C1 segment of cervical spinal cord (tissue), 14 donors: ENCODE measurements at places on chromosomes 16 and 17.

DNA sequence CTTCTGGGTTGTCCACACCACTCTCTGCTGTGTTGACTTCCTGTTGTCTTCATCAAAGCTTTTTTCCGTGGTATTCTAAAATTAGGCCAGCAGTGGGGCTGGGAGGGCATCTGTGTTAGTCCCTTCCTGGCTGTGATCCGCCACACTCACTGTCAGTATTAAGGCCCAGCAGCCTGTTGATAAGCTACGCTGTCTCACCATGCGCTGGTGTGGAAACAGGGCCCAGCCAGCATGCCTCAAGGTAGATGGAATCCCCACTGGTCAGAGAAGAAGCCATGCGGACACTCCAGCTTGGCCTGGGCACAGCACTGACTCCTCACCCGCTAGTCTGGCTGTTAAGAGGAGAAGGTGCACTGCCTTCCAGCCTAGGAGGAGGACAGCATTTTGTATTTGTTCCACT lies 11.4 kb downstream of the CDR2L start:
- DNase-seq = no peak

DNA sequence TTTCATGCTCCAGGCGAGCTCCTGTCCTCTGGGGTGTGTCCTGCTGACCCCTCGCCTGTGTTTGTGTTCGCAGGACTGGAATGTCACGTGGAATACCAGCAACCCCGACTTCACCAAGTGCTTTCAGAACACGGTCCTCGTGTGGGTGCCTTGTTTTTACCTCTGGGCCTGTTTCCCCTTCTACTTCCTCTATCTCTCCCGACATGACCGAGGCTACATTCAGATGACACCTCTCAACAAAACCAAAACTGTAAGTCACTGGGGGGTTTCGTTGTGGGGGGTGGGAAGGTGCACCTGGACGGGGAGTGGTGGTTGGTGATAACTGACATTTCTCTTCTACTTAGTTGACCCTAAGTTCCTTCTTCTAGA lies 58.3 kb downstream of the ABCC1 start:
- no peak for DNase-seq

DNA sequence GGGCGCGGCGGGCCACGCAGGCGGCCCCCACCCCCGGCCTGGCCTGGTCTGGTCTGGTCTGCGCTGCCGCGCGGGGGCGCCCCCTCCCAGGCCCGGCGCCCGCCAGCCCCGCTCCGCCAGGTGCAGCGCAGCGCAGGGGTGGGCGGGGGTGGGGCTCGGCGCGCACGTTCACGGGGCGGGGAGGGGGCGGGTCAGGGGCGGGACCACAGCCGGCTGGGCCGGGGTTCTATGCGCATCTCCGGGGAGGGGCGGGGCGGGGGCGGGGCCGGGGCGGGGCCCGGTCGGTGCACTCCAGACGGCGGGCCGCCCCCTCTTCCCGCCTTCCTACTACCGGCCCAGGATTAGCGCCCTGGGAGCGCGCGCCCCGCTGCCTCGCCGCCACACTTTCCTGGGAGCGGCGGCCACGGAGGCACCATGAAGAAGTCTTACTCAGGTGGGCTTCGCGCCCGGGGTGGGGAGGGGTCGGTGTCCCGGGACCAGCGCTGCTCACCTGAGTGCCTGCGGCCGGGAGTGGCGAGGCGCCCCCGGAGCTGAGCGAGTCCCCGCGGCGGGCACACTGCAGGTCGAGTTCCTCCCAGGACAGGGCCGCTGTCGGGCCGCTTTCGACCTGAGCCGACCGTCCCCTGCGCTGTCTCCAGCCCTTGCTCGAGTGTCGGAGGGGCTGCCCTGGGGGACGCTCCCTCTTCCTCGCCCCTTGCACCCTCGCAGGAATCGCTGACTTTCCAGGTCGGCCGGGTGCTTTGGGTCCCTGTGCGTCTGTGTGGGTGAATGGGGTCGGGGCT lies 140.5 kb downstream of the SEC14L1 start:
- peak; percentile 21 for DNase-seq

GRCh38 chr17:41918314-41919164 lies at the start of gene ACLY:
Gene ACLY, minus strand, starts transcription at chr17:41918951. Its CDS starts 5,078 bp downstream, at chr17:41913873.
- DNase-seq = peak; percentile 95

- no peak for DNase-seq
These were observed 23.3 kb downstream of the ATP6V0D1 start for GRCh38 chr16:67457611-67458010.

GRCh38 chr16:26993511-26993910 lies 73.2 kb upstream of the C16orf82 start:
- no peak for DNase-seq

DNA sequence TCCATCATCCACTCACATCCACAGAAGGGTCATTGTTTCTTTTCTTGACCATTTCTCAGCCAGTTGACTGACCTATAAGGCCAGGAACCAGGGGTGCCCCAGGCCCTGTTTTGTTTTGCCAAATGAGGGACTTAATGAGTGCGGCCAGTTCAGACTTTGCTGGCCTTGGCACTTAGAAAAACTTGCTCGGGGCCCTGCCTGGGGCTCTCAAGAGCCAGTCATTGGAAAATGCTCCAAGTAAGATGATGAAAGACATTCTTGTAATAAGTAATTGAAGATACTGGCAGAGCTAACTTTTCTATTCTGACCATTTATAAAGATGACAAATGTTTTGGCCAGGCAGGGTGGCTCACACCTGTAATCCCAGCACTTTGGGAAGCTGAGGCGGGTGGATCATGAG lies 29.0 kb upstream of the CLEC18B start:
- DNase-seq = no peak

DNA sequence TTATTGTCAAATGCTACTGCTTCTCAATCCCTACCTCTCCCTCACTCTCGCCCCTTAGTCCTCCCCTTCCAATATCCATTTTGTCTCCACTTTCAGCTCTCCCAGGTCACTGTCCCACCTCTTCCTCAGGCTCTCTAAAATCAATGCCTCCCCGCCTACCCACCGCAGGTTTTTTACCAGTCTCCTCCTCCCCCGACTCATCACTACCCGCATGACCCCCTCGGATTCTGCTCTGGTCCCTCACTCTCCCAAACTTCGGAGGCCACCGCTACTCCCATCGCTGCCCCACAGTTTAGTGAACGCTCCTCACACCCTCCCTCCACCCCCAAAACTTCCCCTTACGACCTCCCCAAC lies 513 bp downstream of the CRLF3 start:
- DNase-seq = no peak

- DNase-seq = no peak
These were observed 13.6 kb upstream of the PYY start for GRCh38 chr17:43967251-43967875.

DNA sequence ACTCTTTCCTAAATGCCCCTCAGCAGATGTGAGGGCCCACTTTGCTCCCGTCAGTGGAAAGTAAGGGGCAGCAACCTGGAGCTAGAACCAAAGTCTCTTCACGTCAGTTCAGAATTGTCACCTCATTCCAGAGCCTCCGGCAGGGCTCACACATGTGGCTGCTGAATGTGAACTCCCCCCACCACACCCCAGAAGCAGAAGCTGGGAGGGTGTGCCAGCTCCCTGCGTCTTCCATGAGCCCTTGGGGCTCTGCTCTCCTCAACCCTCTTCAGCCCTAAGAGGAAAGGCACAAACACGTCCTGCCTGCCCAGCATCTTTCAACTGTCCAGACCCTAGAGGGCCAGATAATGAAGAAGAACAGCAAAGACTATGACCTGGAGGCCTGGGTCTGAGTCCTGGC lies 105.3 kb downstream of the SALL1 start:
- DNase-seq = no peak

GRCh38 chr17:78933959-78934568 lies 8.9 kb upstream of the TIMP2 start:
- peak; percentile 84 for DNase-seq

DNA sequence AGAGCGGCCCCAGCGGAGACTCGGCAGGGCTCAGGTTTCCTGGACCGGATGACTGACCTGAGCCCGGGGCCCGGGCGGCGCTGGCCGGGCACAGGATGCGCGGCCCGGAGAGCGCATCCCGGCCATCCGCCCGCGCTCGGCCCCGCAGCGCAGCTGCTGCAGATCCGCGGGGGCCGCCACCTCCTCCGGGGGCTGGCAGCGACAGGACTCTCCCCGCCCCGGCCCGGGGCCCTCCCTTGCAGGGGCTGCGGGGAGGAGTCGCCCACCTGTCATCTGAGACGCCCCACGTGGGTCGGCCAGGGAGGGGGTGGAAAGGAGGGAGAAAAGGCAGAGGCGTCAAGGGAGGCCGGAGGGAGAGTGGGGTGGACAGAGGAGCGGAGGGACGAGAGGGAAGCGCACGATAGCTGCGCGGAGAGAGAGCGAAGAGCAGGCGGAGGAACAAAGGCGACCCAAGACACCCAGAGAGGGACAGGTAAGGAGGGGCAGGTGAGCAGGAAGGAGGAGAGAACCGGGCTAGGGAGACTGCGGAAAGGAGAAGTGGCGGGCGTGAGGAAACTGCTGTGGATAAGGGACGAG lies 471 bp upstream of the PRKAR1A start:
- DNase-seq = peak; percentile 95

GRCh38 chr17:5672815-5673430 lies 88.6 kb upstream of the NLRP1 start:
- DNase-seq = no peak

GRCh38 chr16:47847220-47847970 lies 308.4 kb downstream of the ABCC12 start:
- no peak for DNase-seq

DNA sequence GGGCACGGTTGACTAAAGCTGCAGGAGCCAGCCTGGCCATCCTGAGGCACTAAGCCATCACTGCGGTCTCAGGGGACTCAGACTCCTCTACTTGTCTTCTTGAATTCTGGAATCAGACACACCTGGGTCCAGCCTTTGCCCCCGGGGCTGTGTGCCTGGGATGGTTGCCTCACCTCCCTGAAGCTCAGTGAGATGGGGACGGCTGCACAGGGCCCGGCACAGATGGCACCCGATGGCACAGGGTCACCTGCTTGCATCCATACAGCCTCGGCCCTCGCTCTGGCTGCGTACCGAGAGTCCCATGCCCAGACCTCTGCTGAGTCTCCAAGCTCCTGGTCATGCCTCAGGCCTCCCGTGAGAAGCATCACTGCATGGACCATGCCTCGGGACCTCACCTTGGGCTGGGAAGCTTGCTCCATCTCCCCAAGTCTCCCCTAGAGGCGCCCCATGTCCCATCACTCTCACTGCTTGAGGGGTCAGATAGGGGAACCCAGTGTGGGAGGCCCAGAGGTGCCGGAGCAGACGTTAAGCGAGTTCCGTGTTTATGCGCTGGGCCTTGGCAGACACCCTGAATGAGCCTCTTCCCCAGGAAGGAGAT lies 316.3 kb downstream of the SEC14L1 start:
- no peak for DNase-seq

DNA sequence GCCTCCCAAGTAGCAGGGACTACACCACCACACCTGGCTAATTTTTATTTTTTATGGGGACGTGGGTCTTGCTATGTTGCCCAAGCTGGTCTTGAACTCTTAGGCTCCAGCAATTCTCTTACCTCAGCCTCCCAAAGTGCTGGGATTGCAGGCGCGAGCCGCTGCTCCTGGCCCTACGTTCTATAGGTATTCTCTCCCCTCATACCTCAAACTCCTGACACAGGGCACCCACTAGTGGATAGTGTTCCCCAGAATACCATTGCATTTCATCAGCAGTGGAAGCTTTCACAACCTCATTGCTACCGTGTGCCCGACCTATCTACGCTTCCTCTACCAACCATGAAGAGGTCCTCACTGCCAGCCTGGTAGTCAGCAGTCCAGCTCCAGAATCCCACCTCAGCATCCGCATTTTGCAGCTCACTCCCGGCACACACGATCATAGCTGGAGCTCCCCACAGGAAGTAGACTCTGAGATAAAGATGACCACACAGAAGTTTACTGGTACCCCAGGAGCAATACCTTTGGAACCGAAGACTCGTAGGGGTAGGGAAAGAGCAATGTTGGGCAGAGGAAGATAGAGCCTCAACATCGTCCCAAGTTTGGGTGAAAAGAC lies 9.3 kb downstream of the CTRB2 start:
- DNase-seq = no peak

- DNase-seq = no peak
These were observed 73.4 kb upstream of the TNRC6C start for GRCh38 chr17:77884967-77885641.

GRCh38 chr17:44902135-44902760 lies 3.0 kb upstream of the EFTUD2 start:
- peak; percentile 37 for DNase-seq

GRCh38 chr16:16036359-16036792 lies 87.0 kb downstream of the ABCC1 start:
- no peak for DNase-seq

GRCh38 chr17:51000835-51001638 lies 119.6 kb downstream of the SPAG9 start:
- no peak for DNase-seq
